ENCODE measurements at places on chromosomes 16 and 17.

DNA sequence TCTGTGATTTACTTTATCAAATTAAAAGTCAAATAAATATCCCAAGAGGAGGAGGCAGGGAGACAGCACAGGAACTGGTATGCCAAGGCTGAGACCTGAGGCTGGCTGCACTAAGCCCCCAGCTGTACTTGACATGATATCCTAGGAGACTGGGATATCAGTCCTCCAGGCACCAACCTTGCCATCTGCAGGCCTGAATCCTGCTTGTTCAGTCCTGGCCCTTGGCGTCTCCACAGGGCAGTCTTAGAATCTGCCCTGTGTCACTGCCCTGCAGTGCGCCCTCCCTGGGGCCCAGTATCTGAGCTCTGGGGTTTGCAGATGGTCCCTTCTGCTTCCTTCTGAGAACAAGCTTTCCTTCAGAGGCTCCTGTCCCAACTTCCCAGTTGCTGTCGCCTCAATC is 75.9 kb downstream of the HS3ST3A1 start:
- DNase-seq: no peak

- DNase-seq: no peak
Observed at GRCh38 chr17:29078183-29079045, 35.5 kb downstream of the PIPOX start.

GRCh38 chr16:15484662-15485061 is 50.3 kb downstream of the BMERB1 start:
- DNase-seq: no peak

- DNase-seq: peak; percentile 73
Observed at GRCh38 chr16:66608241-66609138, 4.0 kb downstream of the CMTM3 start.

GRCh38 chr17:19332371-19333131 is 30.0 kb downstream of the B9D1 start:
- no peak for DNase-seq

DNA sequence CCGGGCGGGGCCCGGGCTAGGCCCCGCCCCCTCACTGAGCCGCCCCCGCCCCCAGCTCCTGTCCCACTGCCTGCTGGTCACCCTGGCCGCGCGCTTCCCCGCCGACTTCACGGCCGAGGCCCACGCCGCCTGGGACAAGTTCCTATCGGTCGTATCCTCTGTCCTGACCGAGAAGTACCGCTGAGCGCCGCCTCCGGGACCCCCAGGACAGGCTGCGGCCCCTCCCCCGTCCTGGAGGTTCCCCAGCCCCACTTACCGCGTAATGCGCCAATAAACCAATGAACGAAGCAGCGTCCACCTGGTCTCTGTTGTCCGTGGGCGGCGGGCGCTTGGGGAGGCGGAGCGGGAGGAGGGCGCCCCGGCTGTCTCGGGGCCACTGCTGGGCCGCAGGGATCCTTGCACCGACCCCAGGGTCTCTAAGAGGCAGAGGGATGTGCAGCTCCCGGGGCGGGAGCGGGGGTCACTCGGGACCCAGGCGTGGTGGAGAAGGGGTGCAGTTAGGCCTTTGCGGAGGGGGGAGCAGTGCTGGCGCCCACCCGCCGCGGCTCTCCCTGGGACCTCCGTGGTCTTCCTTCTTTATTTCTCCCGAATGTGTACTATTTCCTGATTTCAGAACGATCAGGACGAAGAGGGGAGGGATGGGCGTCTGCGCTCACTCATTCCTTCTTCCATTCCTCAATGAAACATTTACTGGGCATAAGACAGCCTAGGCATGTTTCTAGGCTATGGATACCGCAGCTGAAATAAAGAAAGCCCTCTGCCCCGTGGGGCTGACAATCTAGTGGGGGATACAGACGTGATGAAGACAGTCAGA is 2.0 kb downstream of the HBZ start:
- no peak for DNase-seq

- no peak for DNase-seq
Observed at GRCh38 chr16:28839004-28839639, 7.0 kb downstream of the TUFM start.

- peak; percentile 33 for DNase-seq
Observed at GRCh38 chr16:79076047-79076767, 524.3 kb downstream of the MAF start.

DNA sequence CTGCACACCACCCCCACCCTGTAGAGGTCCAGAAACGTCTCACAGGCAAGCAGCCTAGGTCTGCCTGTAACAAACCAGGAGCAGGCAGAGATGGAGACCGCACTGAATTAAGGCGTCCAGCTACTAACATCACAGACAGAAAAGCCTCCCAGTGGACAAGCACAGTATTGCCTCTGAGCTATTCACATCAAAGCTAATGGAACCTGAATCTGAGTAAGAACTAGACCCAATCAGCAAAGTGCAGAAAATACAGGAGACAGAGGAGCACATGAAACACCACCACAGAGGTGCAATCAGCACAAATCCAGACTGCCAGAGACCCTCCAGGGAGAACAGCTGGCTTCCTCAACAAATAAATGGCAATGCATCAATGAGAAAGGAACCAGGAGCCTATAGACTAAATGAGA is 22.2 kb upstream of the PEMT start:
- peak; percentile 37 for DNase-seq

- DNase-seq: no peak
Observed at GRCh38 chr17:56119936-56120335, 33.3 kb upstream of the ANKFN1 start.

GRCh38 chr16:79658301-79659033 is 57.9 kb upstream of the MAF start:
- DNase-seq: no peak

DNA sequence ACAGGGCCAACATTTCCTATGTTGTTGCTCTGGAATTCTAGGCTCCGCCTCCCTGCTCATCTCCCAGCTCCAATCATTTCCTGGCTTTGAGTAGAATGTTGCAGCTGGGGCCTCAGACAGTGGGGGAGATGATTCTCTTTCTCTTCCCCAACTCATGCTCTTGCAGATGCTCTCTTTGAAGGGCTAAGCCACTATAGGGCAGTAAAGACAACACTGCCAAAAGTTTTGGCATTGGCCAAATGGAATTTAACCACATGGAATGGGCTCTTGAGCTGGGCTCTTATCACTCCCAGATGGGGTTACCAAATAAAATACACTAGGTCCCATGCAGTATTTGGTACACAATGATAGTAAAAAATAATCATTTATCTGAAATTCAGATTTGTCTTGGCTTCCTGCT is 19.6 kb upstream of the EFCAB13 start:
- no peak for DNase-seq

DNA sequence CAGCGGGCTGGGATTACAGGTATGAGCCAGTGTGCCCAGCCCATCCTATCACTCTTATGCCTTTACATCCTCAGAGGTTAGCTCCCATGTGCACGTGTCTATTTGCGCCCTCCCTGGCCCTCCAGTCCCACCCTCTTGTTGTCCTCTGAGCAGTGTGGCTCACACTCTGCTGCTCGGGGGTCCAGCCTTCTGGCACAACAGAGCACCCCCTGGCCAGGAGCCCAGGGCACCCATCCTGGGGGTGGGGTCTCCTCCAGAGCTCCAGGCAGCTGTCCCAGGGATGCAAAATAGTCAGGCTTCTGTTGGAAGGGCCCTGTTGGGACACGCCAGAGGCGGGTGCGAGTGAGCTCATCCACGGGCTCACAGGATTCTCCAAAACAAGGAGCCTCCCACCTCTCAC is 11.7 kb upstream of the FAM83G start:
- DNase-seq: no peak

- no peak for DNase-seq
Observed at GRCh38 chr17:19288453-19288852, 51.3 kb downstream of the EPN2 start.

GRCh38 chr16:57893559-57894389 is 77.2 kb downstream of the CNGB1 start:
- DNase-seq: no peak

GRCh38 chr16:1258906-1259759 is 3.3 kb downstream of the TPSD1 start:
- no peak for DNase-seq

DNA sequence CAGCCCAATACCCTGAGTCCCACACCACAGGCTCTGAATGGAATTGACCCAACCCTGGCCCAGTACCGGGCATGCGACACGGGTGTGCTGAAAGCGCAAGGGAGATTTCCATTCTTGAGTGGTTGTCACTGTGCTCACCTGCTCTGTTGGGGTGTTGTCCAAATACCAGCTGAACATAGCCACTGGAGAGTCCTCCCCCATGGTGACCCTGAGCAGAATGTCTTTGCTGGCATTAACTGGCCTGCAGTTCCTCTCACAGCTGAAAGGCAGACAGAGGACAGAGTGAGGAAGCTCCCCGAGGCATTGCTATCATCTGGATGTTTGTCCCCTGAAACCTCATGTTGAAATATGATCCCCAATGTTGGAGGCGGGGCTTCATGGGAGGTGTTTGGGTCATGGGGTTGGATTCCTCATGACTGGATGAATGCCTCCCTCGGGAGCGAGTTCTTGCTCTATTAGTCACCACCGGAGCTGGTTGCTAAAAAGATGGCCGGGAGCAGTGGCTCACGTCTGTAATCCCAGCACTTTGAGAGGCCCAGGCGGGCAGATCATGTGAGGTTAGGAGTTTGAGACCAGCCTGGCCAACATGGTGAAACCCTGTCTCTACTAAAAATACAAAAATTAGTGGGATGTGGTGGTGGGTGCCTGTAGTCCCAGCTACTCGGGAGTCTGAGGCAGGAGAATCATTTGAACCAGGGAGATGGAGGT is 57.3 kb upstream of the BCO1 start:
- no peak for DNase-seq

DNA sequence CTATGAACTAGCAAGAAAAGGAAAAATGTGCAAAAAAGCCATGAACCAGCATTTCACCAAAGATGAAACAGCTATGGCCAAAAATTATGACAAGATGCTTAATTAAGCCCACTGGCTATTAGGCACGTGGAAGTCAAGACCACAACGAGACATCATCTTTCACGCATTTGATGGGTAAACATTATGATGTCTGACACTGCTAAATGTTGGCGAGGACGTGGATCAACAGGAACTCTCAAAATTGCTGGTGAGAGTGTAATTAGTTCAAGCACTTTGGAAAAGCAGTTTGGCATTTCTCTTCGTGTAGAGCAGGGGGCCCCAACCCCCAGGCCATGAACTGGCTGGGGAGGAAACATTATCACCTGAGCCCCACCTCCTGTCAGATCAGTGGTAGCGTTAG is 39.6 kb upstream of the ADGRG1 start:
- no peak for DNase-seq

Measured in stimulated activated naive CD4-positive, alpha-beta T cell treated with Interleukin-2 at 50 U/mL for 16 hours (primary cell).